ENCODE measurements at places on chromosomes 12 and 14.

GRCh38 chr12:131920902-131921840, 7.9 kb upstream of the PUS1 start:
- no peak for DNase-seq

GRCh38 chr12:94046626-94047410, 101.6 kb upstream of the PLXNC1 start:
- peak; percentile 7 for DNase-seq

DNA sequence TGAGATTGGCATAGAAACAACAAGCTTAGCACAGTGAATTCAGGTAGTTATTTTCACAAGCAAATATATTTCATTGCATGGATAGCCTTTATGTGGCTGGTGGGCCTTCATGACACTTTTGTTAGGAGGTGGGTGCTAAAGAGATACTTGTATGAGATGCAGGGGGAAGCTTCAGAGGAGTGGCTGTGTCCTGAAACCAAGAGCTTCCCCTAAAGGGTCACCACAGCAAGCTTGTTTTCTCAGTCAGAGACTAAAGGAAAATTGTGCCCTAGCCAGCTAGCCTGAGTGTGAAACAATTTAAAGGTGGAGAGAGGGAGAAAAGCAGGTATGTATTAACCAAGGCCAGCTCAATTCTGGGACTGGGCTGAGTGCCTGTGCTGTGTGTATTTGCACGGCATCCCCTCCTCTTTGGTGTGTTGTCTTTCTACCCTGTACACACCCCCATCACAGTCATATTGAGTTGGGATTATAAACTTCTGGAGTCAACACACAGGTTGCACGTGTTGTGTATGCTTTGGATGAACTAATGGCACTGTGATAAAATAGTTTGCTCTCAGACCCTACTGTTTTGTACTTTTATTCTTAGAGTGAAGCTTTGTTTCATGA, 79.2 kb downstream of the RASSF8 start:
- no peak for DNase-seq

DNA sequence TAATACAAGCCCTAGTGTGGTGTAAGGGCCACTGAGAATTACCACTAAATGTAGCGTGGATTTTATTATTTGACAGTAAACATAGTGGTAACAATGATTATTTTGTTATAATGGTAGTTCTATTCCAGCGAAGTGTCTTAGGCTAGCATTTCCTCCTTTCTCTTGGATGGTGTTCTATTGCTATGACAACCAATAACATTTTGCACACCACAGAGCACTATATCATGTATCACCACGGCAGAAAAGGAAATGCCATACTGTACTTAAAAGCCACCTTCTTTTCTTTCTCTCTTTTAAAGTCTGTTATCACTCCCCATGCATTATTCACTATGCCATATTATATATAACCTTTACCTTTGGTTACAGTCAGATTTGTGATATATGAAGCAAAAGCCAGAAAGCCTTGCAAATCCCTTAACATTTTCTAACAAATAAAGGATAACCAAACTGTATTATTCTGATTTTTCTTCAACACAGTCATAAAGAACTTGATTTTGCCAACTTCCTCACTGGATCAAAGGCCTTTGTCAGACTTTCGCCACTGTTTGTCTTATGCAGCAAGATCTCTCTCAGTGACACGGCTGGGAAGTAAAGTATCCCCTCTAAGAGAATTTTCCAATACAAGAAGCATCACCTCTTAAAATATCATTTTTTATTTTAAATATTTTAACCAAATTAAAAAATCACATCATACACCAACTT, 195.8 kb downstream of the FOXN3 start:
- DNase-seq, result no peak
